ENCODE measurements at places on chromosomes 16 and 17.

DNA sequence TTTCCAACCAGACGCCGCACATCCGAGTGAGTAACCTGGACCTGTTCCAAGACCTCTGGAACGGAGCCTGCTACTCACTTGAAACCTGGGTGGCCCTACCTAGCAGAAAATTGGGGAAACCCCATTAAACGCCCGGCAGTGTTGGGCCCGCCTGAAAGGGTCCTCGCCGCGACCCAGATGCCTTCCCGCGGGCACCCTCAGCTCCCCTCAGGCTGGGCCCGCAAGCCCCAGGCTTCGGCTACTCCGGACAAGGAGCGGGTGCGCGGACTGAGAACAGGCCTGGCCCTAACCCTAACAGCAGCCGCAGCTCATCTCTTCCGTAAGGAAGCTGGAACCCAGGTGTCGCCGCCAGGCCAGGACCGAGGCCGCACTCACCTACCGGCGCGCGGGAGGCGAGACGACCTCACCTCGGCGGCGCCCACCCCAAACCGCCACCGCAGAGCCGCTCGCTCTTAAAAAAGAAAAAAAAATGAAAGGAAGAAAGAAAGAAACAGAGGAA, 344 bp downstream of the PSME3IP1 start:
- H3K27ac ChIP-seq: peak overlapping the region; percentile 93
- H3K27me3 ChIP-seq: no peaks in the 10 kb centered on the region
- peaks cover 7% of the 10 kb centered on the region for H3K36me3 ChIP-seq
- peak; percentile 40 for DNase-seq

DNA sequence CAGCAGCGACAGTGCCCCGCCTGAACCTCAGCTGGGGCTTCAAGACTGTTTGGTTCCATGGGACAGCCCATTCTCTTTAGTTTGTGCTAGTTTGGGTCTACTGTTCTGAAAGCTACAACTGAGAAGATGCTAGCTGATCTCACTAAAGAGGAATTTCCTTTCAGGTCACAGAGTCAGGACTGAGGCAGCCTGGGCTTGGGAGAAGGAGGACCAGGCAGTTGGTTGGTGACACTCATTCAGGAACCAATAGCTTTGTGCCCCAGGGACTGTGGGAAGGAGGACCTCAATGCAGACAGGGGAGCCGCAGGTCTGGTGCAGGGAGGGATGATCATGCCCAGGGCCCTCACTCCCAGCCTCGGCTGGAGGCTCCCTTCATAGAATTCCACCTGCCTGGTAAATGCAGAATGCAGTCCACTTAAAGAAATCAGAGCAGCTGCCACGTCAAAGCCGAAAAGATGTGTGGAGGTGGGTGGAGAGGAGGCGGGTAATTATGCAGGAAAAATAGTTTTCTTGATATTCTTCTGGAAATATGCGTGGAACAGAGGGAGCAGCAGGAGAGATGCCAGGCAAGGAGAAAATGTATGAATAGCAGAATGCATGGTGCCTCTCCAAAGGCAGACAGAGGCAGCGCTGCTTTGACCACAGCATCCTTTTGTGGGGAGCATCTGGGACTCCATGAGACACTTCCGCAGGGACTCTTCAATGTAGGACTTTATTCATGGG, 32.6 kb upstream of the ZFP90 start:
- H3K4me1 ChIP-seq: peaks cover 6% of the 10 kb centered on the region
- peaks cover 3% of the 10 kb centered on the region for H3K27me3 ChIP-seq
- no peak for DNase-seq
- H3K27ac ChIP-seq: no peak overlapping the region

DNA sequence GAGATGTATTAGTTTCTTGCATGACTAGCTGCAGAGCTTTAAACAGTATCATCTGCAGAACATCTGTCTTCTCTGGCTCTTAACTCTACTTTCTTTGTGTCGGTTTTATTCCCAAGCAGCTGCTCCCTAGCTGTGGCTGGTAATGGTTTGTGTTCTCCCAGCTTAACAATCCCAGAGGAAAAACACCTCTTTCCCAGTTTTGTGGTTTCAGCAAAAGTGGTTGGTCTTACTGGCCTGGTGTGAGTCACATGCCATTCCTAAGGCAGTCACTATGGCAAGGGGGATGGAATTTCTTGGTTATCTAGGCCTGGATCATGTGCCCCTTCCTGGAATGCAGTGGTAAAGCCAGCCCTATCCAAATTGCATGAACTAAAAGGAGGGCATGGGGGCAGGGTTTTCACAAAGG, 27.5 kb downstream of the OMG start:
- DNase-seq: no peak
- H3K4me3 ChIP-seq: no peak overlapping the region
- H3K36me3 ChIP-seq: peaks cover 34% of the 10 kb centered on the region

DNA sequence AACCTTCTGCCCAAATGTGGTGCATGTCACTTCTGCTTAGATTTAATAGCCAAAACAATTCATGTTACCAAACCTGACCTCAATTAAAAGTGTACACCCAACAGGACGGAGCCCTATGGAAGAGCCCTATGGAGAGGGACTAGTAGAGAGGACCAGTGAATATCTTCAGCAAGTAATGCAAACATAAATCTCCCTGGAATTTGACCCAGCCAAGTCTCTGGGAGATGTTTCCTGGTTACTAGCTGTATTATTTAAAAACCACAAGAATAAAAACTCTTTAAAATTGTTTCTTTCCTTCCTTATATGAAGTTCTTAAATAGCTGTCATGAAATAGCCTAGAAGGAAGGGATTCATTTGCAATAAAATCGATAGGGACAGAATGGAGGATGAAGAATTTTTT, 255.8 kb downstream of the CDH11 start:
- H3K36me3 ChIP-seq: no peaks in the 10 kb centered on the region
- no peak overlapping the region for H3K4me3 ChIP-seq
- H3K27ac ChIP-seq: no peak overlapping the region

GRCh38 chr17:29930409-29931010, 482 bp upstream of the SSH2 start:
- H3K4me1 ChIP-seq: peaks cover 7% of the 10 kb centered on the region
- H3K4me3 ChIP-seq: peak overlapping the region; percentile 80
- no peaks in the 10 kb centered on the region for H3K36me3 ChIP-seq
- H3K27me3 ChIP-seq: no peaks in the 10 kb centered on the region
- DNase-seq: no peak

- no peak overlapping the region for H3K4me3 ChIP-seq
- peak; percentile 19 for DNase-seq
- no peak overlapping the region for H3K27ac ChIP-seq
Measured at GRCh38 chr17:80781807-80782277, 209.8 kb upstream of the CHMP6 start.

DNA sequence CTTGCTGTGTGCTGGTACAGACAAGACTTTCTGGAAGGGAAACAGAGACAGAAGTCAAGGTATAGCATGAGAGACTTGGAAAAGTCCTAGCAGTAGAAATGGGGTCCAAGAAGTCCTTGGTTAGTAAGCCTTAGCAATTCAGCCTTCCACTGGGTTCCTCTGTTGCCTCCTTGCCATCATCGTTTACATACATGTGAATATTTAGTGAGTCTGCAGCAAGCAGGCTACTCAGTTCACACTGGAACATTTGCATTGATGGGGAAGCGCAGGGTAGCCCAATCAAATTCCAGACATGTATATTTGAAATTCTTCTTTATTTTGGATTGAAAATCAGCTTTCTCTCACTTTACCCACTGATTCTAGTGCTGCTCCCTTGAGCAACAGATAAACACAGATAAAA, 27.1 kb downstream of the LIMD2 start:
- DNase-seq: no peak
- peaks cover 9% of the 10 kb centered on the region for H3K36me3 ChIP-seq
- H3K4me1 ChIP-seq: peaks cover 24% of the 10 kb centered on the region
- H3K27me3 ChIP-seq: no peaks in the 10 kb centered on the region
- no peak overlapping the region for H3K4me3 ChIP-seq

- H3K36me3 ChIP-seq: no peaks in the 10 kb centered on the region
- no peak for DNase-seq
- peaks cover 7% of the 10 kb centered on the region for H3K4me1 ChIP-seq
- no peak overlapping the region for H3K27ac ChIP-seq
- H3K27me3 ChIP-seq: peaks cover 3% of the 10 kb centered on the region
Measured at GRCh38 chr17:34252444-34253138, 2.5 kb upstream of the CCL2 start.

- no peak overlapping the region for H3K27ac ChIP-seq
- DNase-seq: no peak
- H3K27me3 ChIP-seq: peaks cover 53% of the 10 kb centered on the region
Measured at GRCh38 chr17:66840061-66840460, 5.1 kb downstream of the CACNG5 start.

DNA sequence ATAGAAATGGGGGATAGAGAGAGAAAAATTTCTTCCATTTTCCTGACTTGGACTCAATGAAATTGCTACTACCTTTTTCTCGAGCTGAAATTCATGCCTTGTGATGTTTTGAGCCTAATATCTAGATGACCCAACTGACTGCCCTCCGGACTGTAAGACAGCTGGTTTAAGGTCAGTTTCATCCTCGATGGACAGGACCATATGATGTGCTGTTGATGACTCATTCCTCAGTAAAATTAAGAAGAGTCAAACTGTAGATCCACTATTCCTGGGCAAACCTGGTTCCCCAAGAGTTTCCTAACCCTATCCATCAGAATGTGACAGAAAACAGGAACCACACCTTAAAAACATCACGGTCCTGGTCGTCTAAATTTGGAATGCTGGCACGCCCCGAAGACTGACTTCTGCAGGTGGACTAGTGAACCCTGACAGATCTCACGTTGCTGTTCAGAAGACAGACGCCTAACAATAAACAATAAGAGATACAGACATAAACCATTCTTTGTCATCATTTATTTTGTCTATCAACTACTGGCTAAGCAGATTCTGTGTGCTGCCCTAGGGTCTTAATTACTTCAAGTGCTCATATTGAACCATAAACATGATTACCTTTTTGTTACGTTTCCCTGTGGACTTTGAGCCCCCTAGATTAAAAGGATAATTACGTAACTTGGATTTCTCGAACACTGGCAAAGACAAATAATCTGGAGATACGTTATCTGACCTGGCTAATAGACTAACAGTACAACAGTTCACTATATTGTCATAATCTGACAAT, 45.1 kb upstream of the NOS2 start:
- DNase-seq: no peak
- peaks cover under 1% of the 10 kb centered on the region for H3K27me3 ChIP-seq
- no peaks in the 10 kb centered on the region for H3K36me3 ChIP-seq
- H3K27ac ChIP-seq: no peak overlapping the region
- no peaks in the 10 kb centered on the region for H3K4me1 ChIP-seq
- no peak overlapping the region for H3K4me3 ChIP-seq

- H3K4me1 ChIP-seq: no peaks in the 10 kb centered on the region
- H3K27ac ChIP-seq: no peak overlapping the region
- no peak overlapping the region for H3K4me3 ChIP-seq
- H3K27me3 ChIP-seq: peaks cover 26% of the 10 kb centered on the region
Measured at GRCh38 chr16:79229361-79229760, 371.2 kb downstream of the MAF start.

DNA sequence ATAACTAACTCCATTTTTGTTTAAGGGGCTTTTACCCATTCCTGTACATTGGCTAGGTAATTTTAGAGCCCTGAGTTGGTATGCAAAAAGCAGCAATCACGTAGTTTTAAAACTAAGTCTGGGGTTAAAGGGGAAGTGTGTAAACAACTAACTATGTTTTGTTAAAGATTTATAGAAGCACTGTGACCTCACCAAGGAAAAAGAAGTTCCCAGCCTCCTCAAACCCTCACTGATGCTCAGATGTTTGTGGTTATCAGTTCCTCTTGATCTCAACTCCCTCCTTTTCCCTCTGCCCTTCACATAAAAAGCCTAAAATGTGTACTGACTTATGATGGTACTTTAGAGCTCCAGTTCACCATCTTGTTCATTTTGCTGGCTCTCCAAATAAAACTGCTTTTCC, 119.9 kb upstream of the IRX6 start:
- H3K4me1 ChIP-seq: no peaks in the 10 kb centered on the region
- H3K4me3 ChIP-seq: no peak overlapping the region
- DNase-seq: no peak
- H3K27me3 ChIP-seq: no peaks in the 10 kb centered on the region
- no peak overlapping the region for H3K27ac ChIP-seq

DNA sequence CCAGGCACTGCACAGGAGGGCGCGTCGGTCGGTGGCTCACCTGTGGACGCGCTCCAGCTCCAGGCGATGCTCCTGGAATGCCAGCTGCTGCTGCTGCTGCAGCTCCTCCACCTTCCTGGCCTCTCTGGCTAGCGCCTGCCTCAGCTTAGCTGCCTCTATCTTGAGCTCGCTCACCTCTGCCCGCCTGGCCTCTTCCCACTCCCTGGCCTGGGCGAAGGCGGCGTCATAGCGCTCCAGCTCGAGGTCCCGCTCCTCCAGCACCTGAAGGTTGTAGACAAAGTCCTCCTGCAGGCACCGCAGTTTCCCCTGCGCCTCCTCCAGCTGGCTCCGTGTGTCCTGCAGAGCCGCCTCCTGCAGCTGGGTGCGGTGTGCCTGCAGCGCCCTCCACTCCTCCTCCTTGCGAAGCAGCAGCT, 11.1 kb downstream of the CCDC57 start:
- H3K4me1 ChIP-seq: peaks cover 50% of the 10 kb centered on the region
- no peaks in the 10 kb centered on the region for H3K27me3 ChIP-seq
- no peak overlapping the region for H3K4me3 ChIP-seq
- no peak for DNase-seq

DNA sequence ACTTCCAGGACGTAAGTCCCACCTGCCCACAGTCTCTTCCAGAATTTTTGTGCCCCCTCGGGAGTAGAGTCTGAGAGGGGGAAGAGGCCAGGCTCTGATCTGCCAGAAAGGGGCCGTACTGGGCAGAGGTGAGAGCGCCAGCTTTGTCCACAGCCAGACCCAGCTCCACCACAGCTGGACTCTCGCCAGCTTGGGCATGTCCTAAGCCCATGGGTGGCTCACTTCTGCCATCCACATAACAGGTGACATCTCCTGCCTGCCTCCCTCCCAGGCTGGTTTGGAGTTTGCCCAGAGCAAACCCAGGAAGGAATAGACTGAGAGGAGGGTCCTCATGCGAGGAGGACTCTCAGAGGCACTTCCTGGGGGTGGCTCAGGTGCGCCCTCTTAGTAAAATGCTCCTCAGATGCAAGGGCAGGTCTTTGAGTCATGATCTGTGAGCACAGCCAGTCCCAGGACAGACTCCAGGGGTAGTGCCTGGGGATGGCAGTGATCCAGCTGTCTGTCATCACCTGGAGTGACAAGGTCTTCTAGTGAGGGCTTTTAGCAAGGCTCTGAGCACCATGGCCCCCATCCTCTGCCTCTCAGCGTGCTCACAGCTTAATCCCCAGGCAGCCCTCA, 89.2 kb downstream of the AMFR start:
- H3K27ac ChIP-seq: no peak overlapping the region
- no peak overlapping the region for H3K4me3 ChIP-seq
- DNase-seq: peak; percentile 31
- H3K4me1 ChIP-seq: peaks cover 37% of the 10 kb centered on the region
- H3K36me3 ChIP-seq: no peaks in the 10 kb centered on the region

GRCh38 chr17:39694593-39694992, 5.3 kb upstream of the ERBB2 start:
- no peak overlapping the region for H3K4me3 ChIP-seq
- no peak for DNase-seq
- peaks cover 4% of the 10 kb centered on the region for H3K4me1 ChIP-seq

Data from K562 (cell line).